Right kidney (tissue), 9 donors: ENCODE measurements at places on chromosomes 12 and 14.

DNA sequence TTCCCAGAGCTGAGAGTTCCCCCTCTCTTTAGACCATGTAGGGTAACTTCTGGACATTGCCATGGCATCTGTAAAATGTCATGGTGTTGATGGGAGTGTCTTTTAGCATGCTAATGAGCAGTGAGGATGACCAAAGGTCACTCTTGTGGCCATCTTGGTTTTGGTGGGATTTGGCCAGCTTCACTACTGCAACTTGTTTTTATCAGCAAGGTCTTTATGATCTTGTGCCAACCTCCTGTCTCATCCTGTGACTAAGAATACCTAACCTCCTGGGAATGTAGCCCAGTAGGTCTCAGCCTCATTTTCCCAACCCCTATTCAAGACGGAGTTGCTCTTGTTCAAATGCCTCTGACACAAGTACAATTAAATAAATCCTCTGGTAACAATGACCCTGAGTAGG, 244.4 kb downstream of the NEDD1 start:
- DNase-seq = no peak

- no peak for DNase-seq
These were observed 800 bp downstream of the PCNX4 start for GRCh38 chr14:60092526-60092920.

GRCh38 chr14:54640506-54640905, 73.6 kb downstream of the SAMD4A start:
- no peak for DNase-seq

DNA sequence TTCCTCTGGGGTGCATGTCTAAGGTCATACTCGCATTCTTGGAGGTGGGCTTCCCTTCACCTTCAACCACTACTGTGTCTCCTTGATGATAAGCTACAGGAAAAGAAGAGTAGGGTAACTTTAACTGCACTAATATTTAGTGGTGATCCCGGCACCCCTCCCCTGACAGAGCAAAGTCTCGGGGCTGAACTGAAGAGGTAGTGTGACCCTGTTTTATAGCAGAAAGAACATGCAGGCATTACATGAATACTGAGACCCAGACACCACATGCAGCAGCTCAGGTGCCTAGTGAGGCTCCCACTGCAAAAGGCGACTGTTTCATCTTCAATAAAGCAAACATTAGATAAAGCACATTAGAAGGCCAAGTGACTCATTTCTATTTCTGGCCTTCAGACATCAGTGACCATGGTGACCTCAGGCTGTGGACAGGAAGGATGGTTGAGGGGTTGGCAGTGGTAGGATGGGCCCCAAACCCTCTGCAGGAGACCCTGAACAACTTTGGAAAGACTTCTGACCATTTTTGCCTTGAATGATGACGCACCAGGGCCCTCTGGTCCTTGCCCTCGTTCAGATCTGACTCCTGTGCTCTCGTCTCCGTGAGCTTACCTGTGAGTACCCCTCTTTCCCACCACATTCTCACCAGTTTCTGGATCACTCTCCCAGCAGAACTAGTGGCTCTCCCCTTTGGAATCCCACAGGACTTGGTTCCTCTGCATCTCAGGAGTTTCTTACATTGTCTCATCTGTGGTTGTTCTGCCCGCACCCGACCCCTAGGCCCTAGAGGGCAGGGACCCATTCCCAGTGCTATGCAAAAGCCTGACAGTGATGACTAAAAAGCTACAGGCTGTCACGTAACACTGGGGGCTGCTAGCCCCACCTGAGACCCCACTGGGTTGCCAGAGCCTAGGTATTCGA, 23.8 kb upstream of the JPH4 start:
- no peak for DNase-seq

DNA sequence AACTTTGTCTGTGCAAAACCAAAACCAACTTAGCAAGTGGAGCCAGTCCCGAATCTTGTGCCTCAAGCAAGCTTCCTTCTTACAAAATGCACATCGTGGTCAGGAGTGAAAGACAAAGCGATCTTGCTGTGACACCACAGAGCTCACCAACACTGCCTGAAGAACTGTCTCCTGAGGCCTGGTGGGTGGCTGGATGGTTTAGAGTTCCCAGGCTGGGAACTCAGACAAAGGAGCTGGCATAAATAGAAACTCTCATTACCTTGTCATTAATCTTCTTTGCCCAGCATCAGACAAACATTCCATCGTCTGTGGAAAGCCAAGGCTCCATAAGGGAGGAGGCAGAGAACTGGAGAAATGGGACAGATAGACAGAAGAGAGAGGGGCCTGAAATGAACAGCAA, 144.8 kb downstream of the KCNA5 start:
- DNase-seq = no peak

DNA sequence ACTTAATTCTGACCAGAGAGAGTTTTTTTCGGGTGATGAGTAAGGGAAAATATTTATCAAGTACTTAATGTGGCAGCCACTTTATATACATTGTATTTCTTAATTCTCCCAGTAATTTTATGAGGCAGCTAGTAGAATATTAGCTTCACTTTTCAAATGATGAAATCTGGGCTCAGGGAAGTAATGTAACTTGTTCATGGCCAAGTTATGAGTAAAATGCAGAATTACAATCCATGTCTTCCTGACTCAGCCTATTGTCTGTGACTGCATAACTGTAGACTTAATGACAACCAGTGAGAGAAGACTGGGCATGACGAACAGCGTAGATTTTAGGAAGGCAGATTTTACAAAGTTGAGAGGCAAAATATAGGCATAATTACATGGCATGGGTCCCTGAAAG, 106.7 kb upstream of the MIS18BP1 start:
- DNase-seq = no peak

DNA sequence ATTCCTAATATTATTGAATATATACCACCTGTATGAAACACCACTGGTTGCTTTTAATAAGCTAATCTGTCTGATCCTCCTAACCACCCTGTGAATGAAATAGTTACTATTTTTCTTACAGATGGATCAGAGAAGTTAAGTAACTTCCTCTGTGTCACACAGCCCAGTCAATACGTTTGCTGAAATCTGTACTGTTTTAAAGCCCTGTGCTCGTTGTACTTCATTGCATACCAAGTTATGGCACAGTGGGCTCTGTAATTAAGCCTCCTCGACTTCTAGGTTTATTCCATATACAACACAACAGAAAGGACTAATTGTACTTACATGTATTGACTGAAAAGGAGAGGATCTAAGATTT, 137.9 kb downstream of the TPH2 start:
- no peak for DNase-seq

DNA sequence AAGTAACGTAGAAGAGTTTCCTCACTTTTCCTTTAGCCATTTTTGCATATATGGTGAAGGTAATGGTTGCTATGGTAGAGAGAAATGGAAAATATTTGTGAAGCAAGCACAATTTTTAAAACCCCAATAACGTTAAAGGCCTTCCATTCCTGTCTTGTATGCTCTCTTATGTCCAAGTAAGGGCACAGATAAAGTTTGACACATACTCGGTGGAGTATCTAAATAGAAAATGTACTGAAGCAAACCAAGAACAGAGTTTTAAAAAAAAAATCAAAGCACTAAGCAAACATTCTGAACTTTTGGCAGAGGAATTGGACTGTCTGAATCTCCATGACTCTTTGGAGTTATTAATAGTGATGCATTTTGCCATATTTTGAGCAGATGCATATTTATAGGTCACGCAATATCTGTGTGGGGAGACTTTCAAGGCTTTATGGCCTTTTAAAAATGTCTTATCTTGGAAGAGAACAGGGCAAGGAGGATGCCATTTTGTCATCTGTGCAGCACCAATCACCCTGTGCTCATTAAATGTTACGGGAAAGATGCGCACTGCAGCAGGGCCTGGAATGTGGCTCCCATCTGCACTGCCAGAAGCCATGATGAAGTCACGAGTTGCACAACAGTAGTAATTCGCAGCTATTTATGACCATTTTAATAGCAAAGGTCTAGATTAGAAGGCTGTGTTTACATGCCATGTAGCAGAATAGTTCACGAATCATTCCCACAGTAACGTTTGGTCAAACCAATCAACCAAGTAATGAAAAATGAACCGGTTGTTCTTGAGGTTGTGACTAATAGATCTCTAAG, 23.3 kb upstream of the AMIGO2 start:
- no peak for DNase-seq
